NCI-H2029 treated with DMSO at 0.1 percent for 48 hours (cell line): ENCODE measurements at places on chromosomes 7 and 10.

GRCh38 chr7:106142136-106142535, 30.0 kb upstream of the SYPL1 start:
- no peak for DNase-seq

DNA sequence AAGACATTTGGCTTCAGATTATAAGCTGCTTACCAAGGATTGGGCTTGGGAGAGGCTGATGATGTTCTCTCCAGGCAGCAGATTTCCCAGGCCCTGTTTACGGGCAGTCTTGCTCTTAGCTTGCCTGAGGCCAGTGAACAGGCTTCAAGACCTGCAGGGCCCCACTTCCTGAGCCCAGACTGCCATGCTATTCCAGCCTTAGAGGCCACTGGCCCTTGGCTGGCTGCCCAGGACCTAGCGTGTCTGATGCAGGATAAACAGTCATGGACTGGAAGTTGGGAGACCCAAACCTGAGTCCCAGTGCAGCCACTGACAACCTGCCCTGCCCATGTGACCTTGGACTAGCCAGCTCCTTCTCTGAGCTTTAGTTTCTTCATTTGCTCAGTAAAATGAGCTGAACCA, 2.9 kb downstream of the PRXL2A start:
- no peak for DNase-seq

GRCh38 chr10:96850825-96851224, 18.7 kb downstream of the LCOR start:
- no peak for DNase-seq

DNA sequence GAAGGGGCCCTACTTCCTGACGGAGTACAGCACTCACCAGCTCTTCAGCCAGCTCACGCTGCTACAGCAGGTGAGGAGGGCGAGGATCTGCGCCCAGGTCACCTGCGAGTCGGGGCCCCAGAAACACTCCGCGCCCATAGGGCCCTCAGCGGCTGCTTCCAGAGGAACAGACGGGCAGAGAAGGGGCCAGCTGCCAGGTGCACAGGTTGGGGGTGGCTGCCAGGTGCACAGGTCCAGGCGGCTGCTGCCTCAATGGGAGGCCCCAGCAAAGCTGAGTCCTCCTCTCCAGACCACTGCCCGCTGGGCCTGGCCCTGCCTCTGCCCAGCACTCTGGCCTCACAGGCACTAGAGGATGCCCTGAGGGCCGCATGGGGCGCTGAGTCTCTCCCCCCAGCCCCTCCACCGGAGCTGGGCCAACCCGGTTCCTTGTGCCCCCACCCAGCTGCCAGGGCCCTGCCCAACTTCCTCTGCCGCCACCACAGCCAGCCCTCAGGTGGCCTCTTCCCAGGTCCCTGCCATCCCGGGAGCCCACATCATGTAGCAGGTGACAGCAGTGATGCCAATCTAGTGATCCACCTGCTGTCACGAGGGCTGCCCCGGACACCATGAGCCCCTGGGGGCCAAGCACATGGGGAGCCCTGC, 17.0 kb upstream of the UTF1 start:
- no peak for DNase-seq

DNA sequence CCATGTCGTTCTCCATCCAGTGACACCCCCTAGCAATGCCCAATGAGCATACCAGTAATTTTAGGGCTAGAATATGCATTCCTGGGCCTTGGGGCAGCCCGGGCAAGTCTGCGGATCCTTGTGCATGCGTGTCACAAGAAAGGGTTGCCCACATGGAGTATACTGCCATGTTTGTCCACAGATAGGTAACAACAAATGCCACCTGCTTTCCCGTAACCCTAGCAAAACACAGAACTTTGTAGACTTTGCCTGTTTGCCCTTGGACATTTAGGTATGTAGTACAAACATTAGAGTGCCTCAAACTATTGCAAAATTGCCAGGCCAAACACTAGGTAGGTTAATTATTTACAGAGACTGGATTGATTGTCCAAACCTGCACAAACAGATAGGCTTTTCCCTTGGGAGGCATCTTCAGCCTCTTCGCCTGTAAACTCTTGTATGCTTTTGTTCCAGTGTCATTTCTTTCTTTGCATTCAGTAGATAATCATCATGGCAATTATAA, 117.0 kb downstream of the ADCY1 start:
- DNase-seq, result no peak
